PC-3 (cell line): ENCODE measurements at places on chromosomes 4 and X. TPM values are rescaled to one million over a fixed set of nuclear protein-coding genes. Genes with fewer than 3 reads are reported as not detected.

DNA sequence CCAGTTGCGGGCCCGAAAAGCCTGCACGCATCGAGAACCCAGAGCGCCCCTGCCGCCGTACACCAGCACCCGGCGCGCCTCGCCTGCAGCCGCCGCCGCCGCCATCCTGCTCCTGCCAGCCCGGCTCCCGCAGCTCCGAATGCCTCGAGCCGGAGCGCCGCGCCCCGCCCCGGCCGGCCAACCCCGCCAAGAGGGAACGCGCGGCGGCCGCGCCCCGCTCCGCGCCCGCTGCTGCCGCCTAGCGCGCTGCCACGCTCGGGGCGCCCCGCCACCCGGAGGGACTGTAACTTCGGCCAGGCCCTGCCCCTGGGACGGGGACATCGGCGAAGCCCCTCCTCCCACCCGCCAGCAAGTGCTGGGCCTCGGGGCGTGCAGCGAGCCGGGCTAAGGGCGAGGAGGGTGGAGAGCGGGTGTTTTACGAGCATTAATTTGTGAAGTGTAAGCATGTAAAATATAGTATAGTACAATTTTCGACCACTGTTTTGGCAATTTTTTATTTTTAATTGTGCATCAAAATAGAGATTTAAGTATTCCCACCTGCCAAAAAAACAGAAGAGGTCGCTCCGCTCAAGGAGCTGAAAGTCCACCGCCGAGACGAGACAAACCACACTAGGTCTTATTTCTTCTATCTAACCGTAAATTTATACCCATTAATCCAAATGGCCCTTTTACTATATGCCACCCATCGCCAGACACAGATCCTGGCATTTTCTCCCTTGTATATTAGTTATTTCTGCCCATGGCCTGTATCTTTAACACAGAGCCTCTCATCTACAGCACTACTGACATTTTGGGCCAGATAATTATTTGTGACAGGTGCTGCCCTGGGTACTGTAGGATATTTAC lies at the start of gene QDPR:
QDPR (minus strand) TSS at position 141 of the 846 bp plus-strand sequence; CDS start at position 105, 36 bp downstream.
- DNase-seq: peak; percentile 80

GRCh38 chrX:19003756-19004155 lies 19.8 kb upstream of the PHKA2 start:
- DNase-seq: no peak

DNA sequence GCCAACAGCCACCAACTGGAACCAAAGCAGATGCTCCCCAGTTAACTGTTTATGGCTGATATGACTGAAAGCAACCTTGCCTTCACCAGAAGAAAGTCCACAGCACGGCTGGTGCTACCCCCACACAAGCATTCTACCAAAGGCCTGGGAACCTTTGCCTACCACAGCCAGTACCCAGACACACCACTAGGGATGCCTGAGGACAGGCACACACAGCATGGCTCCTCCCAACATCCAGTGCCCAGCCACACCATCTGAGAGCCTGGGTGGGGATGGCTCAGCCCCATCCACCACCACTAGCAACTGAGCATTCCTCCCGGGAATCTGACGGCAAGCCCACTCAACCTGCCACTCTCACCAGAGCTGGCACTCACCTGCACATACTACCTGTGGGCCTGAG lies 178.6 kb downstream of the SLC7A11 start:
- DNase-seq: no peak

XK gene
- 7.7 and 8.0 TPM in 2 replicates for total RNA-seq

DOK7 gene
- 2.5 and 4.9 TPM in 2 replicates for total RNA-seq

F11 gene
- total RNA-seq: not detected in 2 replicates

ARHGAP36 gene
- total RNA-seq: not detected in 2 replicates

PNCK gene
- total RNA-seq: 1.0 and 3.3 TPM in 2 replicates

REELD1 gene
- not detected in 2 replicates for total RNA-seq

- no peak for DNase-seq
Measured at GRCh38 chr4:7422151-7422897, 12.4 kb downstream of the PSAPL1 start.

RGN gene
- total RNA-seq: not detected in 2 replicates

DNA sequence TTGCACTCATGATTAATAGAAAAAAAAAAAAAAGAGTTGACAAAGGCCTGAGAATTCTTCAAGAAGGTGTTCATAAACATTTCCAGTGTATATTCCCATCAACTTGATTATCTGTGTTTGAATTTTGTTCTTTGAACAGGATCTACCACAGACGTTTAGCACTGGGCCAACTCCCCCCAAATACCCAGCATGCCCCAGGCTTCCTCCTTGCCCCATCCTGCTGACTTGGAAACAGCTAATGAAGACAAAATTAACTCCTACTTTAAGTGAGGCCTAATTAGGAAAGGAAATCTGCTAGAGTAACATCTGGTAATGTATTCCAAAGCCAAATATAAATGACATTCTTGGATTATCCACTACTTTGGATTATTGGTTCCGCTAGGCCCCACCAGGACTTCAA lies 52.5 kb downstream of the PPARGC1A start:
- DNase-seq: no peak

SPATA18 gene
- not detected in 2 replicates for total RNA-seq
